Right renal cortex interstitium (tissue), 3 donors: ENCODE measurements at places on chromosomes 3 and 15. TPM values are rescaled to one million over a fixed set of nuclear protein-coding genes. Genes with fewer than 3 reads are reported as not detected.

DNA sequence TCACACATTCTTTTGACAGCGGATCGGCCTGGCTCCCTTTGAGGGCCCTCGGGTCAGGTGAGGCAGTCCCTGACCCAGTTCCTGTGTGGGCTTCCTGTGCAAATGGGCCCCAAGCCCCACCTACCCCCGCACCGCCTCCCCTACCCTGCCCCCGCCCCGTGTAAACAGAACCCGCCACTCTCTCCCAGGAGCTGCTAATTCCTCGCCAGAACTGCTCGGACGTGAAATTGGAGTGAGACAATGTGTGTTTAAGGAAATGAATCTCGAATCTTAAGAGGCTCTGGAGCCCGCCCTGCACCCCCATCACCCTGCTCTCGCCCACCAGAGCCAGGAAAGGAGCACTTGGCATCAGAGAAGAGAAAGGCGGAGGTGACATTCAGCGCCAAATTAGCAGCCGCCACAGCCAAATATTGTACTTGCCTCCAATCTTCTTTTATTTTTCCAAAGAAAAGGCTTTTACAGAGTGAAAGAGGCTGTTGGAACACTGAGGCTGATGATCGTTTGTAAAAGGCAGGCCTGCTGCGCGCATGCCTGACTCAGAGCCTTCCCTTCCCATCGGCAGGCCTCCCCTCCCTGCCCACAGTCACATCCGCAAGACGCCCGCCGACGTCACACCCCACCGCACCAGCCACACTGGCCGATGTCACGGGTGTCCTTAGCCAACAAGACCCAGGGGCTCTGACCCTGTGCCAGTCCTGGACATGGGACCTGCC, 53.1 kb downstream of the CACNA2D2 start:
- DNase-seq = peak; percentile 37

CFAP91 gene
- polyA plus RNA-seq = 15.0 TPM

DNA sequence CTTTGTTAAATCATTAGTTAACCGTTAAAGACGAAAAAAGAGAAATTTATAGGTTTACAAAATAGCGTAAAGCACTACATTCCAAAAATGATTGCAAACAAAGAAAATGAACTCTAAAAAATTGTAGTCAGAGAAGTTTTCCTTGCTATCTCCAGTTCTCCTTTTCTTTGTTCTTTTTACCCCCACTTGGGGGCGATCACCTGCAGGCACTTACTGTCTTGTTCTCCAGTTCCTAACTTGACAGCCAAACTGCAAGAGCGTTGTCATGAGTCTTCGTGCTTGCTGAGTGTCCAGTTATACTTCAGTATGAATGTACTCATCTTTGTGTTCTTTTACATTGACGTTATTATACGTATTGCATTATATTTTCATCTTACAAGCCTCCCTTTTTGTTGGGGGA, 54.5 kb downstream of the CHD2 start:
- DNase-seq = no peak

- no peak for DNase-seq
Measured at GRCh38 chr3:3504686-3505085, 294.5 kb upstream of the LRRN1 start.

DNA sequence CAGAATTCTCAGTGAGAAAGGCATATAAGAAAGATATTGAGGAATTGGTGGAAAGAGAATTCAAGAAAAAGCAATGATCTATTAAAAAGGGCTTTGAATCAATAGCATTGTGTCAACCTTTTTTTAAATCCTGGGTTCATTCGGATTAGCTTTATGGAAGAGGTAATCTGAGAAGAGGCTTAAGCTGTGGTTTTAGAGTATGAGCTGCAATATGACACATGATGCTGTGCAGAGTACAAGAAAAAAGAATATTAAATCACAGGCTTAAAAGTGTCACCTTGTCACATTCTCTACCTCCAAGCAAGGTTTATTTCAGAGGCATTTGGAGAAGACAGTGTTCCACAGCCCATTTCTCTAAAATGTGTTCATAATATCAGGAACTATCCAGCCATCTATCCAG, 128.9 kb downstream of the RTP4 start:
- no peak for DNase-seq

LRRC31 gene
- 0.37 TPM for polyA plus RNA-seq
